ENCODE measurements at places on chromosomes 4 and X.

DNA sequence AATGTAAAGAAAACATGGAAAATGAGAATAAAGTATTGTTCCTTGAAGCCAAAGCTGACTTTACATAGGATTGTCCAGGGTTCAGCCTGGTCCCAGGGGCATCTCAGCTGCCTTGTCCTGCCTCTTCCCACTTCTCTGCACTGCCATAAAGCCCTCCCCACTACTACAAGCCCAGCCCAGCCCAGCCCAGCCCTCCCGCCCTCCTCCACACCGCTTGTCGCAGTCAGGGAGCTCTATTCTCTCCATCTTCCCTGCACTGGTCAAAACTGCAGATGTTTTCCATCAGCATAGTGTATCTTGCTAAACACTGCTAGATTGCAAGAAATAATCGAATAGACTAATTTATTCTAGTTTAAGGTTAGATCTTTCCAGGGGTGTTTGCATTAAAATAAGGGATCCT lies 100.3 kb downstream of the TENM3 start:
- DNase-seq, result no peak

- DNase-seq, result no peak
Observed at GRCh38 chr4:20624793-20625374, 75.4 kb upstream of the PACRGL start.

DNA sequence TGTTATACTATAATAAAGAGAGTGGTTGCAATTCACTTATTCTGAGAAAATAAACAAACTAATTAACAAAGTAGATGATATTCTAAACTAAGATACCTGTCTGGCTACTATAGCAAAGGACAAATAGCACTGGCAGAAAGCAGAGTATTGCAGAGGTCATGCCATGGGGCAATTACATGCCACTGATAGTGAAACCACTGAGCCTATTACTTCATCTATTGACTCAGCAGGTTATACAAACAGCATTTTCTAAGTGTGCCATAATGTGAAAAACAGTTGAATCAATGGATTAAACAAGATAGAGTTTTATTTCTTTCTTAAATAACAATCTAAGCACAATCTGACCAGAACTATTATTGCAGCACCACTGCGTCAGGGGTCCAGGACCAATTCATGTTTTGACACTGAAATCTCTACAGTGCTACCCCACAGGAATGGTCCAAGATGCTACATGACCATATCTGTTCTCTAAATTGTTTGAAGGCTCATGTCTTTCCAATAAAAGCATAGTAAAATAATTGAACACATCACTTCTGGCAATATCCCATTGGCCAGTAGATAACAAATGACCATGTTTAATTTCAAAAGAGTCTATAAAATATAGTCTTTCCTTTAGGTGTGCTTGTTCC lies 389.5 kb upstream of the GRID2 start:
- no peak for DNase-seq

DNA sequence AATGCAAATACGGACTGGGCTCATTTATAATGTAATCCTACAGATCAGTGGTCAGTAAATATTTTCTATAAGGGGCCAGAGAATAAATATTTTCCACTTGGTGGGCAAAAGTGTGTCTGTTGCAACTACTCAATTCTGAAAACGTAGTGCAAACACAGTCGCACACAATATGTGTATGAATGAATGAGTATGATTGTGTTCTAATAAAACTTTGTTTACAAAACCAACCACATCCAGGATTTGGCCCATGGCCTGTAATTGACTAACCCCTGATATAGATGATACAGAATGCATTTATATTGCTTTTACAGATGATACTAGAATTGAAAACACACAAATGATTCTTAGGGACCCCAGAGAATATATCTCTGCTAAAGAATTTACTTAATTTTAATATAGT lies 197.6 kb downstream of the ASB9 start:
- DNase-seq, result no peak

DNA sequence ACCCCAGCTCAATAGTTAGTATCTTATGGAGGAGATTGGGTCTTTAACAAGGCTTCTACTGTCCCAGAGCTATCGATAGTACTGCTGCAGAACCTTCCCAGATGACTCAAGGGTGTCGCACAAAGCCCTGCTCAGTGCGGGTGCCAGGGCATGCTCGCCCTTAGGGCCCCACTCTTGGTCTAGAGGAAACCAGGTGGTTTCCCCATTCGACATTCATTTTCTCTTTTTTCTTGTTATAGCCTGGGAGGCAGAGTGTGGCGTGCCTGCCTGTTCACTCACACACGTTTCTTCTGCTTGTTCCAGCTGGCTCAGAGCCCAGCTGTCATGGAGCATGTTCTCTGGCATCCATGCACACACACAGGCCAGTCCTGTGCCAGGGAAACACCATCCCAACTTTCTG lies 144.5 kb downstream of the SMIM20 start:
- no peak for DNase-seq

DNA sequence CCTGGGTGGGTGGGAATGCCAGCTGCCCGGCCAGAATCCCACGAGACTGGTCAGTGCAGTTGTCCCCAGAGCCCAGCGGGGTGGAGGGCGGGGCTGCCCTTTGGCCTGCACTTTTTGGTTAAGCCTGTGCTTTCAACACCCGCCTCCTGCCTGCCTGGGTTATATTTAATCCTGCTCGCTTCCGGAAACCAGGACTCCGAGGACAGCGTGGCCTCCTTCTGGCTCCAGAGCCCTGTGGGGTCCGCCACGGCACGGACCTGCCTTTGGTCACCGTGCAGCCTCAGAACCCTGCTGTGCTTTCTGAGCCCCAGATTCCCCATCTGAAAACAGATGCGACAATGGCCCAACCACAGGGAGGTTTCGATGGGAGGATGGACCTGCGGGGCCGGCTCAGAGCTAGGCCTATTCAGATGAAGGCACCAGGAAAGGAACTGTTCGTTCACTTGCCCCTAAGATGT lies 29.4 kb upstream of the KIAA0232 start:
- no peak for DNase-seq

- DNase-seq, result no peak
Observed at GRCh38 chr4:73098016-73098415, 28.5 kb upstream of the COX18 start.

DNA sequence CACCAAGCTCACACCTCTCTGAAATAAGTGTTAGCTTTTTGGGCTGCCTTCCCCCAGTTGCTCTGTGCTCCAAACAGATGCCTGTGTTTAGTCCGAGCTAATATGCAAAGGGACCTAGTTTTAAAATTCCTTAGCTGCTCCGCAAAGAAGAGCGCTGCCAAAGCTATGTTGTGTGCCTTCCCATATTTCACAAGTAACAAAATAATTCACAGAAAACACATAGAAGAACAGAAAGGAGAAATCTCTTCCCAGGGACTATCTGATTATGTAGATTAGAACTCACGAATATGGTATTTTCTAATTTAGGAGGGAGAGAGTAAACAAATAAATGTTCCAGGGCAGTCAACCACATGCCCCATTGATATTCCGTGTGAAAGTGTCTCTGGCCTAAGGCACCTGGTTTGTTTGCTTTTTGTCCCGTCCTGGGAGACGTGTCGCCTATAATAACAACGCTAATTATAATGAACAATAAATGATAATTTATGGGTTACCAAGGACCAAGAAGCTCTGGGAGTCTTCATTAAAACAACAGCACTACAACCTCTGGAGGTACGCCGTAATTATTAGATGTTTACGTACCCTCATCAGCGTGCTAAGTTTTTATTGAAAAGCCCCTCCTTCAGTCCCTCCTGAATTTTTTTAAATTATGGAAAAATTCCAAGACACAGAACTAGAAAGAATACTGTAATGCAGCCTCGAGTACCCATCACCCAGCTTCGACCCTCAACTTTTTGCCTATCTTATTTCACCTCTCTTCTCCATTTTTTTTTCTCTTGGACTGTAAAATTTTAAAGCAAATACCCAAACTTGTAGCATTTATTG lies 1.2 kb upstream of the CCNG2 start:
- DNase-seq, result no peak

DNA sequence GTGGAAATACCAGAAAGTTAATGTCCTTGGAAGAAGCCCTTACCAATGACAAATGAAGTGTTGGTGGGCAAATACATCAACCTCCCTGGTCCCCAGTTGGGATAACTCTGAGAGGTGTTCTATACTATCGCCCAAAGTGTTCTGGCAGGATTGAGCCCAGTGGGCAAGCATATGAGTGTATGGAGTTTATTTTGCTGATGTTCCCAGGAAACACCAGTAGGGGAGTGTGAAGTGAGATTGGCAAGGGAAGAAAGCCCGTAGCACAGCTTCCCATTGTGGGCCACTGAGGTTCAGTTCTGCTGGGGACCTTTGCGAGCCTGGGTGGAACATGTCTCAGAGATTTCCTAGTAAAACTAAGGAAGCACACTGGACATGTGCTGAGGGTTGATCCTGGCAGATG lies 65.1 kb downstream of the ARHGAP6 start:
- DNase-seq, result no peak

GRCh38 chr4:8879574-8879973 lies 7.9 kb upstream of the HMX1 start:
- no peak for DNase-seq

GRCh38 chr4:4455210-4455865 lies 68.4 kb downstream of the NSG1 start:
- DNase-seq, result no peak

- DNase-seq, result no peak
Observed at GRCh38 chrX:110304884-110305283, 13.0 kb downstream of the AMMECR1 start.

DNA sequence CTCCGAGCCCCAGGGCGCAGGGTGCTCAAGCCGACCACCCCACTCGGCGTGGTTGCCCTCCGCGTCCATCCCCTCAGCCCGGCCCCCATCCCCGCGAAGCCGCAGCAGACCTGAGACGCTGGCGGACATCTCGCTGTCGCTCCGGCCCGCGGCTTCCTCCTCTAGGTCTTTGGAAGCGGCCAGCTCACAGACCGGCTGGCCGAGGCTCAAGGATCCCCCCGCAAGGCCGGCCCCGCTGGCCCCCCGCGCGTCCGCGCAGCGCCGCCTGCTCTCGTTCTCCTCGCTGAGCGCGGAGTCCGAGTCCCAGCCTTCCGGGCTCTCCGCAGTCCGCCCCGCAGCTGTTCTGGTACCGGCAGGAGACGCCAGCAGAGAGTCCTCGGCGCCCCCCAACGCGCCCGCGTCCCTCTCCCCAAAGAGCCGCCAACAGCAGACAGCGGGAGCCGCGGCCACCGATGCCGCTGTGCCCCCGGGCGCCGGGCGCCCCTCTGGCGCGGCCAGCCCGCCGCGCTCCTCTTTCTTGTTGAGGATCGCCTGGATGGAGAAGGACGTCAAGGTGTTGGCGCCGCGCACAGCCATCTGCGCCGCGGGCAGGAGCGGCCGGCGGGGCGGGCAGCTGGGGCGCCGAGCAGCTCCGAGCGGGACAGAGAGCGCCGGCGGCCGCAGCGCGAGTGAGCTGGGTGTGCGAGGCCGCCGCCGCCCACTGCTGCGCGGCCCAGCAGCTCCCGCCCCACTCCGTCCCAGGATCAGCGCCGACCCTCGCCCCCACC lies at the start of gene NKX3-2:
Gene NKX3-2 (minus strand): TSS at position 670 of the 767 bp plus-strand sequence. CDS start 94 bp downstream, at position 576.
- no peak for DNase-seq

DNA sequence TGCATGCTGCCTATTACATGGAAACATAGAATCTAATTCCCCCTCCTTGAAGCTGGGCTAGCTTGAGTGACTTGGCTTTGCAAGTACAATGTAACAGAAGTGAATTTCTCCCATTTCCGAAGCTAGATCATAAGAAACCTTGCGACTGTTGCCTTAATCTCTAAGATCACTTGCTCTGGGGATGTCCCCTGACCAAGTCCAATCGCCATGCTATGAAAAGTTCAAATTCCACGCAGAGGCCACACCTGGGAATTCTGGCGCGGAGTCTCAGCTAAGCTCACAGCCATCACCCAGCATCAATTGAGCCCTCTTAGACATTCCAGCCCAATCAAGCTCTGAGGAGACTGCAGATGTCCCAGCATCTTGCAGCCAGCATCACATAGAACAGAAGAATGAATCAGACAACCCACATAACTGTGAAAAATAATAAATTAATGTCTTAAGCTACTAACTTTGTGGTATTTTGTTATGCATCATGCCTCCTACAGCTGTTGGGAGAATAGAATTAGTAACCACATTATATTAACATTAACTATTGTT lies 27.0 kb downstream of the GPM6A start:
- no peak for DNase-seq

GRCh38 chr4:124329134-124329533 lies 383.4 kb downstream of the ANKRD50 start:
- DNase-seq, result no peak

DNA sequence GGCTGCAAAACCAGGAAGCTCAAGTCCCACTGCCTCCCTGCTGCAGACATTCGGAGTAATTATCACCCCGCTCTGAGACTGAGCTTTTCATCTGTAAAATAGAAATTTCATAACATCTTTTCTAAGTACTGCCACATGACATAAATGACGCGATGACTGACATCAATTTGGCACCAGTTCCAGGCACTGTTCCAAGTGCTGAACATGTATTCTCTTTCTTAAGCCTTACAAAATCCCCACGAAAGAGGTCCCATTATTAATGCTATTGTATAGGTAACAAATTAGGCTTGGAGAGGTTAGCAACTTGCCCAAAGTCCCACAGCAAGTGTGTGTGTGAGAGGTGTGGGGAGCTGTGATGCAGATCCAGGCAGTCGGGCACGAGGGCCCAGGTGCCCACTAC lies 56.4 kb downstream of the SLC2A9 start:
- no peak for DNase-seq

DNA sequence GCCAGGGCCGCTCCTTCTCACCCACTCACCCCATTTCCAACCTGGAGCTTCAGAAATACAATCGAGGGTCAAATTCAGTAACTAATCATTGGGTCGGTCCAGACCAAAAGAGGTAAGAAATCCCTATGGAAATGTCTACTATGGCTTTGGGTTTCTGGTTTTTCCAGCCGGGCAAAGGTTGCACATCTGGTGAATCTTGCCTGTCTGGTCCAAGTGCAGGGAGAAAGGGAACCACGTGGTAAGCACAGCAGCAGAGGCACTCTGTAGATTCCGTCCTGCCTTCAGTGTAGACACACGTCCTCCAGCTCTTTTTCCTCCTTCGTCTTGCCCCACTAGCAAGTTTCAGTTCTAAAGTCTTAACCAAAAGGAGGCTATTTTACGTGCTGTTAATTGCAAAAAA lies 218.0 kb upstream of the JADE1 start:
- DNase-seq, result no peak

- no peak for DNase-seq
Observed at GRCh38 chr4:5615496-5616075, 92.8 kb downstream of the EVC2 start.

DNA sequence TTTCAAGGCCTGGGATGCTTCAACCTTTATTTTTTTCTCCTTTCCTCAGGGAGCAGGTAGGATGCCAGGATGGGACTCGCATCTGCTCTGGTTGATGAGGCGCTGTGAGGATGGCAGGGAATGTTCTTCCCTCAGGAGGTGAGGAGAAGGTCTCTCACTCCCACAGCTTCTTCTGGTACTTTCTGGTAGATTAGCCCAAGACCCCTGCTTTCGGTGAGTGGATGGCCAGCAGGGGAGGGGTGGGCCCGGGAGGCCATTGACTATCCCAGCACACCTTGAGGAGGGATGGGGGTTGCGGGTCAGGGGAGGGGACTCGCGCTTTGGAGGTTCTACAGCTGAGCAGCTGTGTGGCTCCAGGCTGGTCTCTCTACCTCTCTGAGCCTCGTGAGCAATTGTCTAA lies 14.8 kb downstream of the CYTL1 start:
- no peak for DNase-seq

- DNase-seq, result no peak
Observed at GRCh38 chrX:22527302-22527701, 254.6 kb downstream of the CBLL2 start.
